ENCODE measurements at places on chromosomes 4 and X.
A peak's percentile ranks its signal among the peaks of the same experiment; 100 is the strongest.

DNA sequence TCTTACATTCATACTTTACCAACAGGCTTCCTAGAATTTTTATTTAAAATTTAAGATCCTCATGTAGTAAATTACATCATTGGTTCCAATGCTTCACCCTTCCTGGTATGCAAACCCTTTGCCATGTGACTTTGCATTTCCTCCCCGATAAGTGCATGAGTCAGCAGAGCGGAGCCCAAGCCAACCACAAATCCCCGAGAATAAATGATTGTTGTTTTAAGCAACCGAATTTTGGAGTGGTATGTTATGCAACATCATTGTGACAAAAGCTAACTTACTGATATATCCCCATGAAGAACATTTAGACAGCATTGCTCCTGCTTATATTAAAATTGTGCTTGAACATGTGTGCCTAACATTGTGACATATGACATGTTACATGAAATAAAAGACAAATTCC lies 199.4 kb upstream of the DDX53 start:
- DNase-seq, result no peak

- DNase-seq, result no peak
Measured at GRCh38 chr4:176967586-176967985, 174.9 kb upstream of the VEGFC start.

- peak; percentile 5 for DNase-seq
Measured at GRCh38 chrX:109783701-109784079, 50.6 kb upstream of the ACSL4 start.

- no peak for DNase-seq
Measured at GRCh38 chr4:128488055-128488705, 200.6 kb upstream of the PGRMC2 start.

GRCh38 chr4:102625232-102625930 lies 124.2 kb downstream of the NFKB1 start:
- no peak for DNase-seq

DNA sequence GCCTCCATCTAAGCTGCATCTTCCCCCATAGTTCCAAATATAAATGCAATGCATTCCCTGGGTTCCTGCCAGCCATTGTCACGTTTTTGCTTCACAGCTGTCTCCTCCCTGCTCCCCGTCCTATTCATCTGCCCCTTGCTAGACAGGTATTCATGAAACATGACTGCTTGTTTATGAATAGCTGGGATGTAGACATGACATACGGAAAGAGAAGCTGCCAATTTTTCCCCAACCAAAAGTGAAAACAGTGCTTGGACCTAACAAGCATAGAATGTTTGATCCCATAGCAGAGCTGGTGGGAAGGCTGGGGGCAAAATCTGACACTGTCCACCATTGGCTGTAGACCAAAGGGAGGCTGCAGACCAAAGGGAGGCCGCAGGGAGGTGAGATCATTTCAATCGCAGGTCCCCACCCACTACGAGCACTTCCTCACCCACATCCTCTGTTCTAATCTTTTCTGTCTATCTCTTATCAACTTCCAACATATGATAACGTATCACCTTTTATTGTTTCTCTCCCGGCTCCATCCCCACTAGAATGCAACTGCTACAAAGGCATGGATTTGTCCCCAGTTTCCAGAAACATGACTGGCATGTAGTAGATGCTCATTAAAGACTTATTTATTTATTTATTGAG lies 8.5 kb upstream of the GYG2 start:
- no peak for DNase-seq

DNA sequence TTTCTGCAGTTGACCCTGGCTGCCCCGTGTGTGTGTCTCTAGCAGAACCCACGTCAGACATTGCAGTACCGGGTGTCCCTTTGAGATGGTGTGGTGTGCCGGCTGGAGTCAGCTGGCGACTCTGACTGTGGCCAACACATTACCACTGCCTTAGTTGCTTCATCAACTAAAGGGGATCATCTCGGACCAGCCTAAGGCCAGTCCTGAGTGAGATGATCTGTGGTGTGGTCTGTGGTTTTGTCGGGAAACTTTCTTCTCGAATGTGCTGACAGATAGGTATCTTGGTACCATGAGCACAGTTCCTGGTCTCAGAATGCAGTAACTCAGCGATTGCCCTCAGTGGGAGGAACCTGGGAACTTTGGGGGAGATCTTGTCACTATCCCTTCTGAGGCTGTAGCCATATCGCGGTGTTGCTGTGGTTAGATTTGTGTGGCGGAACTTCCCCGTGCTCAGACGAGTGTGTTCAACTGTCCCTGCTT lies 15.8 kb downstream of the TBC1D14 start:
- no peak for DNase-seq

GRCh38 chrX:130704053-130705038 lies 198.7 kb downstream of the ENOX2 start:
- no peak for DNase-seq

DNA sequence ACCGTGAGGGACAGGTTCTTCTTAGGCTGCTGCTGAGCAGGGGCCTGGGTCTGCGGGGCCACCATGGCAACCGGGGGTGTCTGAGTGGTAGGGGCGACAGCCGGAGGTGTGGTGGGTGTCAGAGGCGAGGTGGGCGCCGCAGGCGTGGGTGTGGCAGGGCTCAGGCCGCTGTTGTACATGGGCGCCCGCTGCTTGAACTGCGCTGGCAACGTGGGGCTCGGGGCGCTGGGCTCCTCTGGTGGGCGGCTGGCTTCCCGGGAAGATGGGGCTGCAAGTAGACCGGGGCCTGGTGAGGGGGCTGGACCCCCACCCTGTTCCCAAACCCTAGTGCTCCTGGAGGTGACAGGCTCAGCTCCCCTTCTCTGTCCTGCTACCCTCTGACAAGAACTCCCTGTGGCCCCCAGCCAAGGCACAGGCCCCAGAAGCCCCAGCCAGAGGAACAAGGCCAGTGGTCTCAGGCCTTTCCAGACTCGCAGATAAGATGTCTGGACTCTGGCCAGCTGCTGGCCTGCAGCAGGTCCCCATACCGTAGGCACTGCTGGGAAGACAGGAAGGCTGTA lies 24.8 kb downstream of the NELFA start:
- DNase-seq, result peak; percentile 73

DNA sequence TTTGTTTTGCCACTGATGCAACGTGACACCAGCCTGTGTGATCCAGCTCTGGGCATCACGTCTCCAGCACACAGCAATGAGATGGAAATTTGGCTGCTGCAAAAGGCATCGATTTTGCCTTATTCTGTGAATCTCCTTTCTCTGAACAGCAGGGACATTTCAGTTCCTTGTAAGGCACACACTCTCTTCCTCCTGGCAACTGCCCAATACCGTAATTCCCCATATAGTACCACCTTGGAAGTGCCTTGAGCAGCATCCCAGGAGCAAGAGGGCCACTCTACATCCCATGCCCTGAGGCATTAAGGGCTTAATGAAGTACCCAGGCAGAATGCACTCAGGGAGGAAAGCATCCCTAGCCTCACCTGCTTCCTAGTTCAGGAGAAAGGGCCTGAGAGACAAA lies 10.5 kb upstream of the MAMLD1 start:
- no peak for DNase-seq

DNA sequence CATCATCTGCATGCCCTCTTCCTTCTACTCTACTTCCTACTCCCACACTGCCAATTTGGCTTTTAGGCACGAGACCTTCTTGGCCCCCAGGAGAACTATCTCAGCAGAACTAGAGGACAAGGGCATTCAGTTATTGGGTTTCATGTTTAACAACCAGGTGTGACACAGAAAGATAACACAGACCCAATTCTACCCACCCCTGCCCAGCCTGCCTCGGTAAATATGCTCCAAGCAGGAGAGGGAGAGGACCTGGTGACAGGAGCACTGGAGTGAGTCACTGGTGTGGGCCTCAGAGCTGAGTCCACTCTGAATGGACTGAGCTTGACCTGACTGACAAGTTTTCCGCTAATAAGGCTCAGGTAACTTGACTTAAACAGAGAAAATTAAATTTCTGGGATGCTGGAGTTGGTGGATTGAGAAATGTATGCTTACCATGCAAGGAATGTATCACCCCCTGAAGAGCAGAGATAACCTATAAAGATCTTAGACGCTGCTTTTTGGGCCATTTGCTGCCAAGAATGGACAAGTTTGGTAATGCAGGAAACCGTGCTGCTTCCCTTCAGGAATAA lies 52.5 kb downstream of the CASP3 start:
- DNase-seq, result no peak

DNA sequence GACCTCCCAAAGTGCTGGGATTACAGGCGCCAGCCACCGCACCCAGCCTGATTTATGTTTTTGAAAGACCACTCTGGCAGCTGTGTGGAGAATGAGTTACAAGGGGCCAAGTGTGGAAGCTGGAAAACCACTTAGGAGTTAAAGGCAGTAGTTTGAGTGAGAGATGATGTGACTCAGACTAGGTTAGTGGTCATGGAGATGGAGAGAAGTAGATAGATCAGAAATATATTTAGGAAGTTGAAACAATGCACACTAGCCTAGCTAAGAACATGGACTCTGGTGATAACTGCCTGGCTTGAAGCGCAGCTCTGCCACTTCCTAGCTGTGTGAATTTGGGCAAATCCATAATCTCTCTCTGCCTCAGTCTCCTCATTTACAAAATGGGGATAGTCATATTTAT lies 11.9 kb upstream of the RBMX start:
- DNase-seq, result no peak

DNA sequence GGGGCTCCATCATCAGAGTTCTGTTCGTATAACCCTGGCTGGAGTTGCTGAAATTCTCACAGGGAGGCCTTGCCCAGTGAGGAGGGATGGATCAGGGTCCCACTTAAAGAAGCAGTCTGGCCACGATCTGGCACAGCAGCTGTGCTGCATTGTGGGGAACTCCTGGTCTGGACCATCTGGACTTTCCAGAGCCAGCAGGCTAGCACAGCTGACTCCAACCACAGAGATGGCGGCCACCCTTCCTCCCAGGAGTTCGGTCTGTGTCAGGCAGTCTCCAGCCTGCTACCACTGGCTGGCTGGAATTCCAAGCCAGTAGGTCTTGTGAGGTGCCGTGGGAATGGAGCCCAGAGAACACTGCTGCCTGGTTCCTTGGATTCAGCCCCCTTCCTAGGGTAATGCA lies 62.0 kb downstream of the SLAIN2 start:
- DNase-seq, result no peak

DNA sequence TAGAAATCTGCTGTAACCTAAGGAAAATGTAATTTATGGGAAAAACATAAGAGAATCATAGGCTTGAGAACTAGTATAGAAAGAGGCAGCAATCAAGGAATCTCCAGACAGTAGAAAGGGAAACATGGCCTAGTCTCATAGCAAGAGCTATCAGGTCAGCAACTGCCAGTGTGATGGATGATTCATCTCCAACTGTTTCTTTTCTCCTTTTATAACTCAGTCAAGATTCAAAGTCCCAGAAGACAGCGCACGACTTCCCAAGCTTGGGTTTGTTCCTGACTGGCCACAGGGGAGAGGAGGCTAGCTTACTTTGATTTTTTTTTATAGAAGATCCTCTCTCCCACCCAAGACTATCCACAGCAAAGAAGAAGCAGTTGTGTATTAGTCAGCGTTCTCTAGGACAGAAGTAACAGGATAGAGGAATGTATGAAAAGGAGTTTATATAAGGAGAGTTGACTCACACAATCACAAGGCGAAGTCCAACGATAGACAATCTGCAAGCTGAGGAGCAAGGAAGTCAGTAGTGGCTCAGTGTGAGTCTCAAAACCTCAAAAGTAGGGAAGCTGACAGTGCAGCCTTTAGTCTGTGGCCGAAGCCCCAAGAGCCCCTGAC lies 181.5 kb downstream of the GC start:
- no peak for DNase-seq

Data from pancreas (tissue), 10 donors.